ENCODE measurements at places on chromosomes 13 and 19.

GRCh38 chr19:17778251-17778967, 16.5 kb upstream of the B3GNT3 start:
- DNase-seq, result peak; percentile 35

DNA sequence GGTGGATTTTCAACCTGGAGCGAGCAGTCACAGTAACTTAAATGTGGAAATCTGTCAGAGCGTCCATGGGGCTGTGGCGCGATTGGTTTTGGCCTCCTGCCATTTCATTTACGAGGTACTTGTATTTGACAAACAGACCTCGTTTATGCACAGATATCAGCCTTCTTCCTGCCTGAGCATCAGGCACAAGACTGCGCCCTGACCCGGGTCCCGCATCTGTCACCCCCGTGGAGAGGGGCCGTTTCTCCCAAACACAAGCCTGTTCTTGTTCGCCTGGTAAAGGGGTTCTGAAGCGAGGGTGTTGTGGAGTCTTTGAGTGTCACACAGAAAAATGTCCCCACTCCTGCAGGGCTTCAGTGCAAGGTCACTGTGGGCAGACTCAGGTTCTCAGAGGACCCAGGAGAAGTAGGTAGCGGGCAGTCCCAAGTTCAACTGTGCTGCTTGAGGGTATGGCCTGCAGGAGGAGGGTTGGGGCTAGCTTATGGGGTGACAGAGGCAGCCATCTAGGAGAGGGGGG, 202.3 kb downstream of the URI1 start:
- no peak for DNase-seq

- DNase-seq, result no peak
Measured at GRCh38 chr13:88000239-88000638, 329.1 kb downstream of the SLITRK5 start.

GRCh38 chr13:20521364-20522115, 4.1 kb downstream of the CRYL1 start:
- no peak for DNase-seq

- DNase-seq, result no peak
Measured at GRCh38 chr19:32998722-32999121, 26.7 kb downstream of the FAAP24 start.

DNA sequence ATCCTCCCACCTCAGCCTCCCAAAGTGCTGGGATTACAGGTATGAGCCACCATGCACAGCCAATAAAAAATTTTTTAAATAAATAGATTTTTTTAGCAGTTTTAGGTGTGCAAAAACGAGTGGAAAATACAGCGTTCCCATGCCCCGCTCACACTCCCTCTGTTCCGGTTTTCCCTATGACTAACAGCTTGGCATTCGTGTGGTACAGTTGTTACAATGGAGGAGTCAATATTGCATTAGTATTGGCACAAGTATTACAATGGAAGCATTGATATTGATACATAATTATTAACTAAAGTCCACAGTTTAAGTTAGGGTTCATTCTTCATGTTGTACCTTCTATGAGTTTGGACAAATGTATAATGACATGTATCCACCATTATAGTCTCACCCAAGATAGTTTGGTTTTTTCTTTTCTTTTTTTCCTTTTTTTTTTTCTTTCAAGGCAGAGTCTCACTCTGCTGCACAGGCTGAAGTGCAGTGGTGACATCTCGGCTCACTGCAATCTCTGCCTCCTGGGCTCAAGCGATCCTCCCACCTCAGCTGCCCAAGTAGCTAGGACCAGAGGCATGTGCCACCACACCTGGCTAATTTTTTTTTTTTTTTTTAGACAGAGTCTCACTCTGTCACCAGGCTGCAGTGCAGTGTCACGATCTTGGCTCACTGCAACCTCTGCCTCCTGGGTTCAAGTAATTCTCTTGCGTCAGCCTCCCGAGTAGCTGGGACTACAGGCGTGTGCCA, 15.4 kb upstream of the RAB20 start:
- no peak for DNase-seq

GRCh38 chr19:52959613-52960295, 2.9 kb downstream of the ZNF816 start:
- no peak for DNase-seq

DNA sequence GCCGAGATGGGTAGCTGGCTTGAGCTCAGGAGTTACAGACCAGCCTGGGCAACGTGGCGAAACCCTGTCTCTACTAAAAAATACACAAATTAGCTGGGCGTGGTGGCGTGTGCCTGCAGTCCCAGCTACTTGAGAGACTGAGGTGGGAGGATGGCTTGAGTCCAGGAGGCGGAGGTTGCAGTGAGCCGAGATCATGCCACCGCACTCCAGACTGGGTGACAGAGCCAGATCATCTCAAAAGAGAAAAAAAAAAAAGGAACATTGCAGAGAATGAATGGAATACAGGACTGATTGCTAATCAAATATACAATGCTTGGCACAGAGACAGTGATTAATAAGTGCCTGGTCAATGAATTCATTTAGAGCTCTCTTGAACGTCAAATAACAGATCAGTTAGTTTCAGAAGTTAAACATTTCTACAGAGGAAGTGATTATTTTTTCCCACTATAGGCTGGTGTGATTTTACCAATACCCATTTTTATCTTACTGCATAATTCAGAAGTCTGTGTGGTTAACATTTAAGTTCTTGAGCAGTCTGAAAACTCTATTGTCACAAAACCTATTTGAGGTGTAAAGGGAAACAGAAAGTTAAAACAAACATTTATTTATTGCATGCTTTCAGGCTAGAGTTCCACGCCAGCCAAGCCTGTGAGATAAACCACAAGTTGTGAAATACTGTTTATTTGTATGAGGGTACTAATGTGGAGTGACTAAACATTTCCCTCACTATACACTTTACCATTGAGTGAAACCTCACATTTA, 7.7 kb upstream of the TBC1D4 start:
- no peak for DNase-seq

GRCh38 chr13:25908366-25908765, 143.4 kb downstream of the SHISA2 start:
- DNase-seq, result no peak

- no peak for DNase-seq
Measured at GRCh38 chr19:19517235-19517619, 1.2 kb downstream of the NDUFA13 start.

GRCh38 chr13:34546344-34547250, 395.5 kb upstream of the NBEA start:
- DNase-seq, result no peak

GRCh38 chr13:45278096-45278645, 62.8 kb downstream of the TPT1 start:
- DNase-seq, result no peak

DNA sequence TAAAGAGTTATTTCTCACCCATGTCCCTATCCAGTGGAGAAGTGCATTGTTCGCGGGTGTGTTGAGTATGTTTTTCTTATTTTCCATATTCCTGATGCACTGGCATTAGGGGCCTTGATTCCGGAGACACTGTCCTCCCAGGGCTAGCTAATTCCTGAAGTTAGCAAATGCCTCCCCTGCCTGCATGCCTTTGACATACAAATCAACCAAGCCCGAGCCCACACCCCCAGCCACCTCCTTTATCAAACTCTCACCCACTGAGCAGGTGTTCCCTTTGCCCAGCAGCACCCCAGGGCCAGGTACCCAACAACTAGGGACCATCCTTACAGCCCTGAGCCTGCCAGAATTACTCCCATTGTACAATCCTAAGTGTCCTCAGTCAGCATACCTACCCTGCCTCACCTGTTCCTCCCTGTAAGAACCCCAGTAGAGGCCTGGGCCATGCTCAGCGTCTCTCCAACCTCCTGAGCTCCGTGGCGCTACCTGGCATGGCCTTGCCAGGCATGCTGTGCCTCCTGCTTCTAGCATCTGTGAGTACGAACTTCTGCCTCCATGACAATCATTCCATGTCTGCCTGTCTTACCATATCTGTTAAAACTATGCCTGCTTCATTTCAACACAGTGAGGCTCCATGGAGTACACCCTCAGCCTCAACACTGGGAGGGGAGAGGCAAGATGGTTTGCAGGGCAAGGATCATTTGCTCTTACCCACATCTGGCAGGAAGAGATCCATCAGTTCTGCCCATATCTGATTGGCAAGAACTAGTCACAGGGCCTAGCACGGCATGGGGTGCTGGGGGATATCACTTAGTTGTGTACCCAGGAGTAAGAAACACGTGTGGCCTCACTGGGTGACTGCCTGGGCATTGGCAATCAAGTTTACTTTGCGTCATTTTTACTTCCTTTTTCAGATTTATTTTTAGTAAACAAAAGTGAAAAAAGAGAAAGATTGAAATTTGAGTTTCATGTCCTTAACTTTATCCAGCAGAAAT, 203.9 kb downstream of the SHISA2 start:
- no peak for DNase-seq

- no peak for DNase-seq
Measured at GRCh38 chr13:113493315-113493951, 2.9 kb upstream of the DCUN1D2 start.

GRCh38 chr19:34254698-34255432, 511 bp downstream of the GARRE1 start:
- DNase-seq, result no peak

GRCh38 chr13:99279637-99280036, 21.5 kb upstream of the GPR18 start:
- DNase-seq, result no peak

GRCh38 chr13:52665325-52665724, 12.7 kb downstream of the SUGT1 start:
- no peak for DNase-seq

GRCh38 chr19:4042731-4043082, 24.0 kb downstream of the ZBTB7A start:
- DNase-seq, result peak; percentile 74

DNA sequence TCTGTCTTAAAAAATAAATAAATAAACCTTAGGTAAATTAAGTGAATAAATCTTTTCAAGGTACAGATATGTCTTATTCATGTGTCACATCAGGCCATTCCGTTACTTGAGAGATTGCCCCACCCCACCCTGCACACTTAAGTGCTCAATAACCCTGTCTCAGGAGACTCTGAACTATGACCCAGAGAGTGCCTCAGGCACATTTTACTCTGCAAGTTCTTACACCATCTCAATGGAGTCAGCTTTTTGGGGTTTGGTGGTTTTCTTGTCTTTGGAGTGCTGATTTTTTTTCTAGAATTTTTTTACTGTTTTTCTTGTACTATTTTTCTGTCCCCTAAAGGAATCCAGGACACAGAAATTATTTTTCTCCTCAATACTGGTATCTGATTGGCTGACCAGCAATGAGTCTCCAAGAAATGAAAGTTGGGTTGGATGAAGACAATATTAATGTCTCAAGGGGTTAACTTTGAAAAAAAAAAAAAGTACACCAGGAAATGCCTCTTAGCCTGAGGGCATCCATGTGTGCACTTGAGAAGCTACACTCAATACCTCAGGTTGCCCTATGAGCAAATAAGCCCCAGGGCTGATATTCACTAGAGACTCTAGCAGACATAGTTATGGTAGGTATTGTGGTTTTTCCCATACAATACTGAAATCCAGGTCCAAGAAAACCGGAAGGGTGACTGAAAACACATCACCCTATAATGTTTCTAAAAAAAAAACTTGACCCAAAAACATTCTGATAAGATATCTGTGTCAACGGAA, 114.6 kb upstream of the ZNF91 start:
- DNase-seq, result no peak

GRCh38 chr19:22427960-22428913, 6.1 kb upstream of the ZNF98 start:
- DNase-seq, result peak; percentile 32

DNA sequence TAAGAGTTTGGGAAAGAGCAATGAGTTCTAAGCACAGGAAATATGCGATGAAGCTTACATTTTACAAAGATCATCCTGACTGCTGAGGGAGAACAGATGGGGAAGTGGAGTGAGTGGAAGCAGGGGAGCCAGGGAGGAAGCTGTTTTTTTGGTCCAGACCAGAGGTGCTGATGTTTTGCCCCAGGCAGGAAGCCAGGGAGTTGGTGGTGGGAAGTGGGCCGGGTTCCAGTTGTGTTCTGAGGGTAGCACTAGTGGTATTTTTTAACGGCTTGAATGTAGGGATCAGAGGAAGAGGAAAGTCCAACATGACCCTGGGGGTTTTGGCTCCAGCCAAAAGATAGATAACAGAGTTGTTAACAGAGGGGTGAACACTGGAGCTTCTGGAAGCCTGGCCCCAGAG, 20.7 kb upstream of the OLFM4 start:
- DNase-seq, result no peak

GRCh38 chr19:13269348-13269747, 119.1 kb downstream of the IER2 start:
- DNase-seq, result no peak

- DNase-seq, result no peak
Measured at GRCh38 chr13:49218493-49219051, 1.6 kb upstream of the MLNR start.

- DNase-seq, result no peak
Measured at GRCh38 chr13:105389373-105389772, 1146.1 kb downstream of the EFNB2 start.

GRCh38 chr13:110328573-110328972, 21.5 kb downstream of the COL4A2 start:
- DNase-seq, result no peak

- peak; percentile 96 for DNase-seq
Measured at GRCh38 chr13:113837560-113838355, 26.1 kb downstream of the GAS6 start.

DNA sequence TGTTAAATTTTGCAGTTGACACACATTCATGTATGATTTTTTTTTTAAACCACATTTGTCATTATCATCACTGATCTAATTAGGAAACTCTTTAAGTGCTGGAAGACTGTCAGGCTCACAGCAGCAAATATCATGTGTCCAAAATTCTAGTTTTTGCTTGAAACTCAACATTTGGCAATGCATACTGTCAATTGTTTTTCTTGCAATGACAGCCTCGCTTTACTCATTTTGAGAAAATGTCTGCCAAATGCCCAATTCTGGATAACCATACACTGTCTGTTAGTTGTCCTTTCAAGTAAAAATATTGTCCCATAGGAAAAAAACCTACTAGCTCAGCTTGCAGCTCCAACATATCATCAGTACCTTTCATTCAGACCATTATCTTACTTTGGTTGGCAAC, 523.9 kb upstream of the ARGLU1 start:
- no peak for DNase-seq

DNA sequence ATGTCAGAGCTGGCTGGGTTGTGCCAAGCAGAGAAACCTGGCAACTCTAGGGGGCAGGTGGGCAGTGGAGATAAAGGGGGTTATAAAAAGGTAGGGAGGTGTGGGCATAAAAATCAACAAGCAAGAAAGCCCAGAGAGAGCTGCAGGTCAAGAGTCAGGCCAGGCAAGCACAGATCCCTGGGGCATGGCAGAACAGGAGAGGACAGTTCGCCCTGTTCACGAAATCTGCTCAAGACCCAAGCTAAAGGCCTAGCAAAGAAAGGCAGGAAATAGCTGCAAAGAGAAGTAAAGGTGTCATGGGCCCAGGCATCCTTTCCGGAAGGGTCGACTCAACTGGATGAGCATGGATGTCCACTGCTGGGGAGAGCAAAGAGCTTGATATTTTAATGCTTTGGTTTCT, 3.4 kb downstream of the MBNL2 start:
- no peak for DNase-seq

Data from breast epithelium (tissue), 4 donors.